Cerebellum (tissue), 4 donors: ENCODE measurements at places on chromosomes 6 and 20.

- no peak for DNase-seq
These were observed 372.2 kb downstream of the NRN1 start for GRCh38 chr6:5634525-5634924.

DNA sequence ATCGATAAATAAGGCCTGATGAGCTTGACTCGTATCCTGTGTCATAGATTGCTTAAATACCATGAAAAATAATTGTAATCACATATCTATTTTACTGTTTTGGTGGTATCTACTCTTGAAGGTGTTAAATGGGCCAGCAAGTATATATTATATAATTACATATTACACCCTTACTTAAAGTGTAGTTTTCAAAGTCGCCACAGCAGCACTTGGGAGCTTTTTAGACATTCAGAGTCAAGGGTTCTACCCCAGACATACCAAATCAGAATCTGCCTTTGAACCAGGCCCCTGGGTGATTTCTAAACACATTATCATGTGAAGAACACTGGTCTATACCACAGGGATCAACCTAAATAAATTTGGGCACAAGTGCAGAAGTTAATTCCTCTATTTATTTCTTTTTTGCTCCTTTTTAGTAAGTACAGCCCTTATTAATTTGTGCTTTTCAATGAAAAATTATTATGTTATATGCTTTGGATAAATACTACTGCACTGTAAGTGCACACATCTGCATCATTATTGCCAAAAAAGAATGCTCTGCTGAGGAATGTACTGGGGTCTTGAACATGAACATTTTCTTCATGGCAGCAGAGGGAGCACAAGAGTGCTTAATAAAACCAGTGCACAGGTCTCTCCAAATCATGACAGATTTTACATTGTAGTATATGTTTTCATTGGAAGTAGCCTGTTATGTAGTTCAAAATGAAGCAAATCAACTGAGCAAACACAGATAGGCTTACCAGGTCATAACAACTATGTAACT lies 3.1 kb upstream of the ATXN1 start:
- peak; percentile 37 for DNase-seq

GRCh38 chr6:111047244-111047643 lies 40.1 kb upstream of the SLC16A10 start:
- no peak for DNase-seq

DNA sequence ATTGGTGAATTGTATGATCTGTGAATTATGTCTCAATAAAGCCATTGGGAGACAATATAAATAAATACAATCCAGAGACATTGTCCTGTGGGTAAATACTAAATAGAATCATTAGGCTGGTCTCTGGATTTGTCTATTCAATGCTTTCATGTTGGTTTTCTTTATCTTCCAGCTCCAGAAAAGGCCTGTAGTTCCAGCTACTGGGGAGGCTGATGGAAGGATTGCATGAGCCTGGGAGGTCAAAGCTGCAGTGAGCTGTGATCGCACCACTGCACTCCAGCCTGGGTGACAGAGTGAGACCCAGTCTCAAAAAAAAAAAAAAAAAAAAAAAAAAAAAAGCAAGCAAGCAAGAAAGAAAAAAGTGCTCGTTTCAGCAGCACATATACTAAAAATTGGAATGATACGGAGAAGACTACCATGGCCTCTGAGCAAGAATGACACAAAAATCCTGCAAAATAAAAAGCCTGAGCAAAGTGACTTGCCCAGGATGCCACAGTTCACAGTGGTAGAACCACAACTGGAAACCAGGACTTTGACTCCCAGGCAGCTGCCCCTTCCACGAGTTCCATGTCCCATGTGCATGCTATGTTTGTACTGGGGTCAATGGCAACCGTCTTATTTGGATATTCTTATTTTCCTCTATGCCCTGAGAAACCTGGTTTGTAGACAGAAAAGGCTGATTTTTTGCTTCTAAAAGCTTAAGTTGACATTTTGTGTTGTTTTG lies 33.6 kb upstream of the GMPR start:
- no peak for DNase-seq

GRCh38 chr20:40683221-40683893 lies 5.7 kb downstream of the MAFB start:
- DNase-seq, result no peak

DNA sequence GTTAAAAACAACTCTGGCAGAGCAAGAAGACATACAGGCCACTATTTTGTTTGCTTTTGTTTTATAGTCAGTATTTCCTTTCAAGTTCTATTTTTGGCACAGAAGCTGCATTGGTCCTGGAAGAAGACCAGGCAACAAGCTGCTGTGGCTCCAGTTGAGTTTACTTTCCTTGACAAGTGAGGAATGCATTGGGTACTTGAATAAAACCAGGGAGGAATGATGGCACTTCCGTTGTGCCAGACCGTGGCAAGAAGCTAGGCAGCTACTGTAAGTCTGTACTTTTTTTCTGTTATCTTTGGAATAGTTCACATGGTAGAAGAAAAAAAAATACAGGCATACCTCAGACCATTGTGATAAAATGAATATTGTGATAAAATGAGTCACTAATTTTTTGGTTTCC lies 66.3 kb downstream of the NCOA3 start:
- no peak for DNase-seq

GRCh38 chr6:28134015-28134414 lies 7.7 kb upstream of the ZKSCAN8 start:
- DNase-seq, result no peak

DNA sequence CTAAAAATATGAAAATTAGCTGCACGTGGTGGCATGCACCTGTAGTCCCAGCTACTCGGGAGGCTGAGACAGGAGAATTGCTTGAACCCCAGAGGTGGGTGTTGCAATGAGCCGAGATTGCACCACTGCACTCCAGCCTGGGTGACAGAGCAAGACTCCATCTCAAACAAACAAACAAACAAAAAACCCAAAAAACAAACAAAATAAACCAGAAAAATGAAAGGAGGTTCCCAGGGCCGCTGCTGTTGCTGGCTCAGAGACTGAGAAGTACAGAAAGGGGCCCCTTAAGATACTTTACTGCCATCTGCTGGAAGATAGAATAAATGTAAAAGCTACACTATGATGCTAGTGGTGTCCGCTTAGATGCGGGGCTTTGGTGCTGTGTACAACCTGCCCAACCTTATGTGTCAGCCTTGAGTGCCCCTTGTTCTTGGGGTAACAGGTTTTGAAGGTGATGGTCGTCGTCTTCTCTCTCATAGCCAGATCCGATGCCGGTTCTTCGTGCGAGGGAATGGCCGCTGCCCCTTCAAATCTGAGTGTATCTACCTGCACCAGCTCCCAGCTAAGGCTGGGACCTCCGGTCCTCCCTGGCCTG lies 2.8 kb upstream of the FANCE start:
- DNase-seq, result peak; percentile 91

GRCh38 chr6:44430326-44430725 lies 42.8 kb downstream of the CDC5L start:
- no peak for DNase-seq

DNA sequence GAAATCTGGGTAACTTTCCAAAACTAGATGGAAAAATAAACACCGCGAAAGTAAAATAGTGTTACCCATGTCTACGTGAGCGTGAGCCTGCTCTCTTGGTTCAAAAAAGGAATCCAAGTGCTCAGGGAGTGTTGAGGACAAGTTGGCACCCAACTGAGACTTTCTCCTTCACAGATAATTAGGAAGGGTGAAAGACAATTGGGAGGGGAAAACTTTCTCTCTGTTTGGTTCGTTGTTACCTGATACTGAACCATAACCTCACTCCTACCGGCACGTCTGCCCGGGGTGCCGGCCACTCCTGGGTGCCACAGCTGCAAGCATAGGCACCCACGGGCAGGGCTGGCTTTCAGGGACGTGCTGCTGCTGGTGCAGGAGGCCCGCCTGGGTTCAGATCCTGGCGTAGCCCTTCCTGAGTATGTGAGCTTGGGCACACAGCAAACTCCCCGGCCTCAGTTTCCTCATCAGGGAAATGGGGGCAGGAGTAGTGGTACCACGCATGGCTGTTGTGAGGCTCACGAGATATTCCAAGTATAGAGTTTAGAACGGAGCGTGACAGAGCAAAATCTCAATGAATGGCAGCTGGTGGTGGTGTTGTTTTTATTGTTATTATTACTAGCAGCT lies 38.2 kb upstream of the PMEPA1 start:
- no peak for DNase-seq

- DNase-seq, result no peak
These were observed 46.8 kb downstream of the RREB1 start for GRCh38 chr6:7154341-7155139.

DNA sequence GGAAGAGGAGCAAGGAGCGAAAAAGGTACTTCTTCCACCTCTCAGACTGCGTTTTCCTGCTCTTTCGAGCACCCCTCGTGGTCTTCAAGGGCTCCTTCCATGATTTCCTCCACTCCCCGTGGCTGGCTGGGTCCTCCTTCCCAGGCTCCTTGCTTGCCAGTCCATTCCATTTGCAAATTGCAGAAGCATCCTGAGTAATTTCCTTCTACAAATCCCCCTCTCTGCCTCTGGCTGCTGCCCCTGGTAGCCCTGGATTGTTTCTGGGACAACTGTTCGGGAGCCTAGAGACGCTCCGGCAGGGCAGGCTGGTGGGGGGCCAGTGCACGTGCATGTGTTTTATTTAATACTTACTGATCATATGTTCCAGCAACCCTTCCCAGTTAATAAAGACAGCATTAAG lies 173.1 kb downstream of the ZMYND8 start:
- no peak for DNase-seq

DNA sequence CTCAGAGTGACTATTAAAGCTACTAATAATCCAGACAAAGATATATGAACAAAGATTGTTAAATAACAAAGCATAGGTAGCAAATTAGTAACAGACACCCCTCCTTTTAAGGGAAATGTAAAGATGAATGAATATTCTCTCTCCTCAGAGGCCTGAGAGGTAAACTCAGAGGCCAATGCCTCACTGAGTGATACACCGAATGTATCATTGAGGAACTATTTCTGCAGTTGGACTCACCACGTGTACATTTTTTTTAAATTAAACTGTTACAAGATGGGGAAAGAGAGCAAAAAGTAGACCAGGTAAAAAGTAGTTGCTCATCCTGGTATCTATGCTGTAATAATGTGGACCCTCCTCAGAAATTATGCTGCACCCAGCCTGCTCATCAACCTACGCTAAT lies 72.3 kb upstream of the IPCEF1 start:
- no peak for DNase-seq

DNA sequence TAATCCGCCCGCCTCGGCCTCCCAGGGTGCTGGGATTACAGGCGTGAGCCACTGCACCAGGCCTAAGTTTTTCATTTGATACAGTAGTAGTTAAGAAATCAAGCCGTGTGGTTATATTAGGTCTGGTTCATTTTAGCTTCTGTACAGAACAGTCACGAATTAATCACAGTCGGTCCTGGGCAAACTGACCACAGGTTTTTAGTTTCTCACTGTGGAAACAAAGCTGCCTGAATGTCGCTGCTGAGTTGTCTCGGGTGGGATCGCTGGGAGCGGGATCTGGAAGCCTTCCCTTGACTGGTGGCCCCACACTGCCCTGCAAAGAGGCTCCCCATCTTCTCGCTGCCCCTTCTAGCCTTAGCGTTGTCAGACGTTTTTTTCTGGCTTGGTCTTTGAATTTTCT lies 18.6 kb downstream of the UCKL1 start:
- DNase-seq, result no peak

- no peak for DNase-seq
These were observed 704.4 kb downstream of the UTRN start for GRCh38 chr6:144989319-144990107.

GRCh38 chr6:129340983-129341382 lies 369.0 kb downstream of the ARHGAP18 start:
- no peak for DNase-seq

- no peak for DNase-seq
These were observed 97.0 kb upstream of the MAN1A1 start for GRCh38 chr6:119446609-119447008.

- no peak for DNase-seq
These were observed 92.7 kb downstream of the FARS2 start for GRCh38 chr6:5353971-5354370.

GRCh38 chr6:147213772-147214171 lies 9.6 kb downstream of the STXBP5 start:
- DNase-seq, result no peak

DNA sequence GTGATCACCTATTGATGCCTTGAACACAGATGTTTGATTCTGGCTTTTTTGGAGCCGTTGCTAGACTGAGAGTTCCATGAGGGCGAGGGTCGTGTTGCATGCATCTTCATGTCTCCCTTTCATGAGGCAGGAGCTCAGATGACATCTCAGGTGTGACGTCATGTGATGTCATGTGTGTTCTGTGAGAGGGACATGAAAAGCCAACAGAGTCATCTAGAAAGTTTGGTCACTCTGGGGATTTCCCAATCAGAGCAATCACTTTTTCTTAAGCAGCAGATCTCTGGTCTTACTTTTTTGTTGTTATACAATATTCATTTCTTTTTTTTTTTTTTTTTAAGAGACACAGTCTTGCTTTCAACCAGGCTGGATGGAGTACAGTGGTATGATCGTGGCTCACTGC lies 411.8 kb downstream of the PREX1 start:
- DNase-seq, result no peak
